ENCODE measurements at places on chromosomes 7 and 10. TPM values are rescaled to one million over a fixed set of nuclear protein-coding genes. Genes with fewer than 3 reads are reported as not detected.

The NXPH1 gene
- total RNA-seq, result not detected

The PDE6C gene
- not detected for total RNA-seq

The RAB18 gene
- total RNA-seq, result 58.3 TPM

The TDRD1 gene
- 0.16 TPM for total RNA-seq

DNA sequence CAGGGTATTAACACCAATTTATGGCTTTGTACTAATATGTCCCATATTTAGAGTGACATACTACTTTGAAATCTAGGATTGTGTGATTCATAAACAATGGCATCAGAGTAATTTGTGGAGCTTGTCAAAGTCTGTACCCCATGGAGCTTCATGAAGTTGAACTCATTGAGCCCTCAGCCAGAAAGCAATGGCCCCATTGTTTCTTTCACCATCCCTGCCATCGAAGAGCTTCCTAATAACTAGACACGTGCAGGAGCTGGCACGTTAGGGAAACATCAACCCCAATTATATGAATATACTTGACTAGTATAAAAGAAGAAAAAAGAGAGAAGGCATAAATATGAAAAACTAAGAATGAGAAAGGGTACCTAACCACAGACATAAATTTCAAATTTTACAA lies 206.6 kb downstream of the CXCL12 start:
- no peak for DNase-seq

DNA sequence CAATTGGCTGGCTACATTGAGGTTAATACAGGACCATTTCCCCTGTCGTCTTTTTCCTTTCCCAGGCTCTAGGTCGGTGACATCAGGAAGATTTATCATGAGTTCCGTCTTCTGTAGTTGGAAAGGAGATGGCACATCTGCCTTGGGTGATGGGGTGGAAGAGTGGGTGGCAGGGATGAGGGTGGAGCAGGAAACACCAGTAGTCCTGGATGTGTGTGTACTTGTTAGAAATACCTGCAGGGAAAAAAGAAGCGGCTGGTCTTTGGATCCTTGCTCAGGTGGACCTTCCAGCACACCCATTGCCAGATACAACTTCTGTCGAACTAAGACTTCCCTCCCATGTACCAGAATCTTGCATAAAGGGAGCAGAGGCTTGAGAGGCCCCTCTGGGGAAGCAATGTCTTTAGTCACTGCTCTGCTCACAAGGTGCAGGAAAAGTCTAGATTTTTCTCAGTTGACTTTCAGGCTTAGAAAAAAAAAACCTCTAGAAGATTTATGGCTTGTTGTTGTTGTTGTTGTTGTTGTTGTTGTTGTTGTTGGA lies 516.8 kb upstream of the GALNT17 start:
- DNase-seq, result no peak

The OPN1SW gene
- not detected for total RNA-seq

The C10orf53 gene
- total RNA-seq, result not detected

The HOGA1 gene
- total RNA-seq, result not detected

- no peak for DNase-seq
These were observed 9.9 kb downstream of the PIP4K2A start for GRCh38 chr10:22704471-22704911.

DNA sequence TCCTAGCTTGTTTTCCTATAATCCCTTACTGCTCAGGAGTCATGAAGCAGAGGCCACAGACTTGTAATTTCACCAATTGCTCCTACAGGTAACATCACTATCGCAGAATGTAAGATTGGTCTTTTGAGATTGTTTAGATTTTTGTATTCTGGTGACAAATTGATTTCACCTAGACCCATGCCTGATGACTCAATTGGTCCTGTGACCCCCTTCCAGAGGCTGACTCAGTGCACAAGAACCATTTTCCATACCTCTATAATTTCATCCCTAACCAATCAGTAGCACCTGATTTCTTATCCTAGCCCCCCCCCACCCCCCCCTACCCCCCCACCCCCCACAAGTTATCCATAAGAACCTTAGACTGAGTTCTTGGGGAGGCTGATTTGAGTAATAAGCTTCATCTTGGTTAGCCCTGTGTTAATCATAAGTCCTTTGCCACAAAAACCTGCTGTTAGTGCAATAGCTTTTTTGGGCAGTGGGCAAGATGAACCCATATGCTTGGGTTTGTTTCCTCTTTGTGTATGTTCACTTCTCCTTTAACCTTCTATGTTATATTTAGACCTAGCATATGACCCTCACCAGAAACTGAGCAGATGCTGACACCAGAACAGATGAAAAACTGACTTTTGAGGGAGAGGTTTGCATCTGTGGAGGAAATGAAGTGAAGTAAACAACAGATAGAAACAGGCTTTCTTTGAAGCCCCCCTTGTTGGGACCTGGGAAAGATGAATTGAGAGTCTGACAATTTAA lies 187.1 kb downstream of the KIF20B start:
- DNase-seq, result no peak

The MYOF gene
- total RNA-seq, result 23.8 TPM

The TMEM106B gene
- total RNA-seq, result 24.0 TPM

Measured in activated CD4-positive, alpha-beta T cell treated with anti-CD3 and anti-CD28 coated beads, Interleukin-2, amount 10 ng/mL, durations not matched to agents 24 days and 14 days (primary cell).